ENCODE measurements at places on chromosomes 6 and 20.

DNA sequence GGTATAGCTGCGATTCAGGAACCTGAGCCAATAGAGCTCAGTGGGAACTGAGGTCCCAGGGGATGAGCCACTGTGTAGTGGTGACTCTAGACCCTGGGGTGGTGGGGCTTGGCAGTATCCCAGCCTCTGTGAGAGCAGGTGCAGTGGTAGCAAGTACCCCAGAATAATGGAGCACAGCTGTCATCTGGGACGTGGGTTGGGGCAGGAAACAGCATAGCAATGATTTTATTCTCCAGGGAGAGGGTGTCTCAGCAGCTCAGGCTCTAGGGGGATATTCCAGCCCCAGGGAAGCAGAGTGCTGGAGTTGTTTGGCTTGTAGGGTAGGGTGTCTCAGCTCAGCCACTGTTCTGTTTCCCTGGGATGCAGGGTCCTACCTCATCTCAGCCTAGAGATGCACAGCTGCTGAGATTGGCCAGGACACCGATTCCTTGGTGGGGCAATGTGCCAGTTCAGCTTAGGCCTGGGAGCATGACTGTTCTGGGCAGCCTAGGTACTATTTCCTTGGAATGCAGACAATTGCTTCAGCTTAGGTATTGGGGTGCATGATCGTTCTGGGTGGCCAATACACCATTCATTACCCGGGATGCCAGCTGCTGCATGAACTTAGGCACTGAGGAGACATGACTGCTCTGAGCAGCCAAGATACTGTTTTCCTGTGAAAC lies 34.0 kb upstream of the NUP153 start:
- DNase-seq = no peak

- DNase-seq = no peak
Measured at GRCh38 chr20:6122111-6122872, 538 bp downstream of the FERMT1 start.

GRCh38 chr6:33019372-33019771 lies 10.0 kb upstream of the HLA-DOA start:
- DNase-seq = no peak

DNA sequence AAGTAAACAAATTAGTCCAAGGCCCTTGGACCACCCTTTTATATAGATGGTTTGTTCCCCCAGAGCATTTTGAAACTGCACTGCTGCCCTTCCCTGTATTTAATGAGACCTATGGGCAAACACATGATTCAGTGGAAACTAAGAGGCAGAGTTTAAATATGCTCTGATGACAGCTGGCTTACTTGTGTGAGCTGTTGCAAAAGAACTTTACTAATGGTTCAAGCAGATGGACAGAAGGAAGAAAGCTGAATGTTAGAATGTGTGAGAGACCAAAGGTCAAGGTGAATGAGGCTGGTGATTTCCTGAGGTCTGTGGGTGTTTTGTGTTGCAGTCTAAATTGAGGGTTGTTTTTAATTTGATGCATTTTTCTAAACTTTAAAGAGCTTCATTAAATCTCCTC lies 123.0 kb upstream of the CEP162 start:
- DNase-seq = no peak

GRCh38 chr20:19528286-19529030 lies 229.6 kb upstream of the RIN2 start:
- DNase-seq = no peak

DNA sequence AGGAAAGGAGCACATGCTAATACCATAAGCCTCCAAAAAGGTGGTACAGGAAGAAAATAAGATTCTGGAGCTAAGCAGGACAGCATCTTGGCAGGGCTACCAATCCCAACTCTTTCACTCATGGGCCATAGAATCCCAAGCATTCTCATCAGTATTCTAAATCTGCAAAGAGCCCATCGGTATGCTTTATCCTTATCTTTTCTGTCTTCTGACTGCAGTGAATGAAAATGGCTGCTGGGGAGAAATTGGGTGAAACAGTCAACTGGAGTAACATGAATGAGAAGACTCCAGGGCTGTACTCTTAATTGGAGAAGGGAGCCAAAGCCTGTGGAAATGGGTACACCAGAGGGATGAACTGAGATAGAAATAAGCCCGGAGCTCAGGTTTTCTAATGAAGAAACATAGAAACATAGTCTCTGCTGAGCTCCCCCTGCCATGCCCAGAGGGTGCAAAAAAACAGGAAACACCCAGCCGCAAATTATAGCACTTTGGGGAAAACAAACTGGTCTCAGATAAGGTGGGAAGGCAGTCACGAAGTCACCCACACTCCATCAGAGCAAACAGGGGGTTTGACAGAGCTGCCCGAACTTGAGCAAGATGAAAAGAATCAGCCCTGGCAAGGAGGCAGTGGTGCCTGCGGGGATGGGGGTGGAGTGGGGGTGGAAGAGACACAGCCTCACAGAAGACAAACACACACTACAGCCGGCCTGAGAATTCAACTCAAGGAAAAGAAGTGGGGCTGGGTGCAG lies 35.4 kb upstream of the E2F3 start:
- no peak for DNase-seq

Data from C1 segment of cervical spinal cord (tissue), 14 donors.